T-helper 9 cell (primary cell): ENCODE measurements at places on chromosomes 6 and 20.

DNA sequence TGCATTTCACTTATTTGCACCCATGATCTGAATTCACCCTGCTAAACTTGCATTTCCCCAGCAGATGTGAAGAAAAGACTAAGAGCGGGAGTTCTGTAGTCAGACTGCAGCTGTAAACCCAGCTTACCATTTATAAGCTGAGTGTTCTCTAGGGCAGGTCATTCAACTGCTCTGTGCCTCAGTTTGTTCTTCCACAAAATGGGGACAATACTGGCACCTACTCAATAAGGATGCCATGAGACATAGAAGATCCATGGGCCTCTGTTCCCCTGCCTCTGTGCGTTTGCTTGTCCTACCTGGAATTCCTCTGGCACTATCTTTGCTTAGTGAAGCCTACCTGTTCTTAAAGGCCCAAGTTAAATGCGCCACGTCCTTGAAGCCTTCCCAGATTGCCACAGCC, 12.2 kb upstream of the MDFI start:
- DNase-seq: no peak

DNA sequence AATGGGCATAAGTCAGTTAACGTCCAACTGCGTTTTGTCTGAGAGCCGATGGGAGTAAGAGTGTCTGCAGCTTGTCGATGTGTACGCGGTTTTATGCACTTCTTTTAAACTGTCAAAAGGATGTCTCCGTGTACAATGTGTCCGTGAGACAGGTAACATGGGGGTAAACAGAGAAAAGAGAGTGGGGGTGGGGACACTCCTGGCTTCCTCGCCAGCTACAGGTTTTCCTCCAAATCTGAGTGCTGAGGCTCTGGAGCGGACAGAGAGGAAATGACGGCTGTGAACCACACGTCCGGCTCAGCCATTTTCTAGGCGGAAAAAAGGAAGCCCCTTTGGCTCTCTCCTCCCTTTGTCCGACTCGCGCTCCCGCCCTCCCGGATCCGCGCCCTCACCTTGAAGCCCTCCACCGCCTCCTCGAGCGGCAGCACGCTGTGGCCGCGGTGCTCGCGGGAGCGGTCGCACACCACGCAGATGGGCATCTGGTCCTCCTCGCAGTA, 916 bp downstream of the TRIM27 start:
- DNase-seq: no peak

DNA sequence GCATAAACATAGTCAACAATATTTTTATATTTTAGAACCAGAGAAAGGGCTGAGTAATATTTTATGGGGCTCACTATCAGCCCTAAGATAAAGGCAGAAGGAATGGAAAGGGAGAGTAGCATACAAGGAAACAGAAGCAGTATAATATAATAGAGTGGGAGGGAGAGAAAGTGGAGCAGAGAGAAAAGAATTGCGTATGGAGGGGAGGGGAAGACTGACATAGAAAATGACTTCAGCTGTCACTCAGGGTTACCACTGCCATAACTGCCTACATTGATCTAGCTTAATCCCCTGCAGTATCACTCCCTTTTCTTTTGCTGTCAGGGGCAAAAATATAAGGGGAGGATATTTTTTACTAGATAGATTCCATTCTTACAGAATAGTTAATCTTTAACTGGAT, 1133.5 kb upstream of the MAP3K7 start:
- no peak for DNase-seq

- DNase-seq: no peak
Measured at GRCh38 chr20:2132461-2132901, 30.9 kb downstream of the STK35 start.

DNA sequence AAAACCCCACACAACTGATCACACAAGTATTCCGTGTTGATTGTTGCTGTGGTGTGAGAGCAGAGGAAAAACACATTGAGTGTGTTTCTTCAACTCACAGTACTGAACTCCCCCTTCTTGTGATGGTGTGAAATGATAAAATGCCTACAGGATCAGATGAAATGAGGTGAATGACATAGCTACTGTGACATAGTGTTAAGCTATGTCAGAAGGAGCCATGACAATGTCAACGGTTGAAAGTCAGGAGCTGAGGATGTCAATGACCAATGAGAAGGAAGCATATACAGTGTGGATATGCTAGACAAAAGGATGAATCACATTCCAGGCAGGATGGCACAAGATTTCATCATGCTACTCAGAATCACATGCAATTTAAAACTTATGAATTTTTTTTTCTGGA, 38.8 kb downstream of the WASF1 start:
- no peak for DNase-seq

DNA sequence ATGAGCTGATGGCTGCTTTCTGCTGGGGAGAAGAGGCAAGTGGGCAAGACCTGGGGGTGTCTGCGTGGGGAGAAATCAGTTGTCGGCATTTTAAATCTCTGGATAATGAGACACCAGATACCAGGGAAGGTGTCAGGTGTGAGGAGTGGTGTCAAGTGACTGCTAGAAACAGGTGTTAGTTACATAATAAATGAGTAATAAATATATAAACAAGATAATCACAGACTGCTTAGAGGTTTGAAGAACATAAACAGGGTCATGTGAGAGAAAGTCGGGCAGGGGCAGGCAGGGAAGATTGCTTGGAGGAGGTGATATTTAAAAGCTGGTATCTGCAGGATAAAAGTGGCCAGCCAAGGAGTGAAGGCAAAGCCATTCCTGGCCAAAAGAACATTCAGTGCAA, 87.2 kb upstream of the RIN2 start:
- DNase-seq: no peak

DNA sequence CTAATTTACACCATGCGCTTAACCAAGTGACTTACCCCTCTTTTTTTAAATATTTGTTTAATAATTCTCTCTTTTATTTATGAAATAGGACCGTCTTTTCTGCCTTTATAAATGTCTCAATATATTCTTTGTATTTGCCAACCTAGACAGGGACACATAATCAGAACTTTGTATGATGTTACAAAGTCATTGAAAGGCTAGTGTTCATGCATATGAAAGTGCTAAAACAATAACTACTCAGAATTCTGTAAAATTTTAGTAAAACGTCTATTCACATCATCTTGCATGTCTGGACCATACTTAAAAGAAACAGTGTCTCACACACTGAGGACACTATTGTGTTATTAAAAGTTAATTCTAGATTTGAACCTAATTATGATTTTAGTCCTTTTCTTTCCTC, 41.1 kb upstream of the HBS1L start:
- no peak for DNase-seq

DNA sequence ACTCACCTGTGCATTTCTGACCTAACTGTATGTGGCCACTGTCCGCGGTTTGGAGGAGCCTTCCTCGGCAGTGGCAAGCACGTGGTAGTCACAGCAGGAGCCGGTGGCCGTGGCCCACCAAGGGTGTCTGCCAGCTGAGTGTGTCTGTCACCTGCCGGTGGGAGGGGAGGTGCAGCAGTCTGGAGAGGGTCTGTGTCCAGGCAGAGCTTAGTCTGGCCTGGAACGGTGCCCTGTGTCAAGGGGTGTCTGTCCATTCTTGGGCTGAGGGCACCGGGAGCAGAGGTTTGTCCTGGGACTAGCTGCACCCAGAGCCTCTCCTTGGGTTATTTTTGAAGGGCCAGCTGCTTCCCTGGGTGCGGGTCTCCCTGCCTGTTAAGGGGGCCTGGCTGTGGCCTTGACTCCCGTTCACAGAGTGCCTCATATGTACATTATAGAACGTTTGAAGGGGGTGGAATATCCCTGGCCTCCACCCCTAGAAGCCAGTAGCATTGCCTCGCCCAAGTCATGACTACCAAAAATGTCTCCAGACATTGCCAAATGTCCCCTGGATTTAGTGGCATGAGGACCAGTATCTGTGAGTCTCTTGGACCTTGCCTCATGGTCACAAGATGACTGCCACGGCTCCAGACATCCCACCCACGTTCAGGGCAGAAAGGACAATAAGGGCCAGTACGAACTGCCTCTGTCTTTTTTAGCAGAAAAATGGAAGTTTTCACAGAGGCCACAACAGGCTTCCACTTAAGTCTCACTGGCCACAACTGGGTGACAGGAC, 5.2 kb downstream of the RBM38 start:
- no peak for DNase-seq

- no peak for DNase-seq
Measured at GRCh38 chr20:24771542-24772061, 177.5 kb upstream of the CST7 start.

GRCh38 chr20:13687815-13688214, 49.1 kb upstream of the TASP1 start:
- no peak for DNase-seq

DNA sequence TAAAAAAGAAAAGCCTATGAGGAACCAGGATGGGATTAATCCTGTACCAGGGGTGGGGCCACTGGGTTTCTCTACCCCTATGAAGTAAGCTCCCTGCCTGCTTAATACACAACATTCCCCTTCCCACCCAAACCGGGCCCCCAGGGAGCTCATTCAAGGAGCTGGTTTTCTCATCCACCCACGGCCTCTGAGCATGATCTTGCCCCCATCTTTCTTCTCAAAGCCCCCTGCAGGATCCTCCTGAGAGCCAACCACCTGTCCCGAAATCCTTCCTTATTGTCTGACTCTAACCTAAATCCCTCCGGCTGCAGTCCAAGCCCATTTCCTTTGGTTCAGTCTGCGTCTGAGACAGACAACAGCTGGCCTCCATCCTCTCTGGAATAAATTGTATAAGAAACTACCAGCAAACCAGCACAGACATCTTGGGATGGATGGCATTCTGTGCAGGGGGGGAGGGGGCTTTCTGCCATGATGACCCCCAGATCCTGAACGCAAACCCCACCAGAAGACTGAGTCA, 21.0 kb downstream of the KCNK5 start:
- no peak for DNase-seq

GRCh38 chr6:97097068-97098047, 172.8 kb downstream of the KLHL32 start:
- no peak for DNase-seq

GRCh38 chr6:40326714-40327421, 260.3 kb downstream of the LRFN2 start:
- no peak for DNase-seq

GRCh38 chr6:8139451-8139850, 37.1 kb upstream of the EEF1E1 start:
- DNase-seq: no peak

- DNase-seq: no peak
Measured at GRCh38 chr20:32959351-32960221, 44.6 kb downstream of the SUN5 start.

DNA sequence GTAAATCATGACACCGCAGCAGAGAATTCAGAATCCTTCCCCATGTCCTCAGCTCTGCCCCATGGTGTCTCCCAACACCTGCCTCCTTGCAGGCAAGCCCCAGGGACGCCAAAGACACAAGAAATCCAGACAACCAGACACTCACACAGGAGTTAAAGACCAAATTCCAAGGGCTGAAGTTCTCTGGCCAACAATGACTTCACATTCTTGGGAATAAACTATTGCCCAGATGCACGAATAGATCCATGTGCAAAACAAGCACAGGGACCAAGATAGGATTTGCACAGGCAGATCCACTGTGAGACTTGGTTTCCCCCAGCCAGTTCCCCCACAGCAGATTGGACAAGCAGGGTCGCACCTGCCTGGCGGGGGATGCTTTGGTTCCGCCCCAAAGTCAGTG, 246.7 kb downstream of the SOD2 start:
- no peak for DNase-seq
